Gastrocnemius medialis (tissue), 4 donors: ENCODE measurements at places on chromosomes 4 and X. TPM values are rescaled to one million over a fixed set of nuclear protein-coding genes. Genes with fewer than 3 reads are reported as not detected.
A peak's percentile ranks its signal among the peaks of the same experiment; 100 is the strongest.

DNA sequence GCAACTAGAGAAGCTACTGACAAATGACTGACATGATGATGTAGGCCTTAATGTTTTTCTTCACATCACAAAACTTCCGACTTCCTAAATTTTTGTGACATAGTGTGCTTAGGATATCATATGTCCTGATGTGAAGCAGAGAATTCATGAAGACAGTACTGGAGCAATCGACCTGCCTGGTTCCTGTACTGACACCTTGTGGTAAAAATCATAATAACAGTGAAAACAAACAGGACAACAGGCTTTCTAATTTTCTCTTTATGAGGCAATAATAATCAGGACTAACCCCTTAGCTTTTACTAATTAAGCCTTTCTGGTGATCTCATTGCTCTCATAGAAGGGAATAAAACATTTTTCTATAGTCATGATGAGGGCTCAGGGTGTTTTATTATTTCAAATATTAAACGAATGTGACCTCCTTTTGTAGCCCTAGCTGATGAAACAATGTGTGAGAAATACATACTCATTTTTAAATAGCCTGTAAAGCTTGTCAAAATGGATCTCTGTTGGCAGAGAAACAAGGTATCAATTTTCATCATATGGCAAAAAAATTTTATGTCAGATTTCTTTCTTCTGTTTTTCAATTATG lies 158.4 kb downstream of the TENT5D start:
- H3K4me1 ChIP-seq = no peaks in the 10 kb centered on the region
- no peak overlapping the region for H3K4me3 ChIP-seq
- H3K36me3 ChIP-seq = no peaks in the 10 kb centered on the region
- no peak overlapping the region for H3K27ac ChIP-seq

DNA sequence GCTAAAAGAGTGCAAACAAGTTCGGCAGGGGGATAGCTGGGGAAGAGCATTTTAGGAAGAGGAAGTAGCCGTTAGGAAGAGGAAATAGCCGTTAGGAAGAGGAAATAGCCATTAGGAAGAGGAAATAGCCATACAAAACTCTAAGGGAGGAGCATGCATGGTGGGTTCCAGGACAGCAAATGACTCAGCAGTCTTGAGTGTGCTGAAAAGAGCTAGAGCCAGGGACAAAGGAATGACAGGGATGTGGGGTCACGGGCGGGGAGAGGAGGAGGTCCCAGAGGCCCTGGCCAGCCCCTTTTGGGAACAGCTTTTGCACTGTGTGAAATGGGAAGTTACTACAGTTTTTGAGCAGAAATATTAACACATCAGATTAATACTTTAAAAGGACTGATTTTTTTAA lies 882.6 kb downstream of the TRIML1 start:
- H3K27ac ChIP-seq = no peak overlapping the region
- H3K36me3 ChIP-seq = no peaks in the 10 kb centered on the region
- DNase-seq = no peak
- no peak overlapping the region for H3K4me3 ChIP-seq
- no peaks in the 10 kb centered on the region for H3K27me3 ChIP-seq
- H3K4me1 ChIP-seq = no peaks in the 10 kb centered on the region

DOK7 gene
- total RNA-seq = 42.0 TPM

DNA sequence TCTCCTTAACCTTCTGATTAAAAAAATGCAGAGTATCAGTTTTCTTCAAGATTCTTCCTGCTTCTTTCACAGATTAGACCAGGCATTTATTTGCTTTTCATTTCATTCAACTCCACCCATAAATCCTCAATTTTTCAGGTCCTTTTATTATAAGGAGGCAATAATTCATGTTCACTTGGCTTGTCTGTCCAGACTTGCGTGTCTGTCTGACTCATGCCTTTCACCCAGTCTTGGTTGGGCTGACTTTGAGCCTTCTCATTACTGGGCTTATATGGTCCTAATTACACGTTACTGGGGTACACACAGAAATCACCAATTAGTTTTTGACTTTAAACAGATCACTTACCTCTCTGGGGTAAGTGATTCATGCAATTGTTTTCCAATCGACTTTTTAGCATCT lies 48.8 kb upstream of the GALNT7 start:
- no peak overlapping the region for H3K27ac ChIP-seq
- H3K4me3 ChIP-seq = no peak overlapping the region
- no peaks in the 10 kb centered on the region for H3K4me1 ChIP-seq
- DNase-seq = no peak

DNA sequence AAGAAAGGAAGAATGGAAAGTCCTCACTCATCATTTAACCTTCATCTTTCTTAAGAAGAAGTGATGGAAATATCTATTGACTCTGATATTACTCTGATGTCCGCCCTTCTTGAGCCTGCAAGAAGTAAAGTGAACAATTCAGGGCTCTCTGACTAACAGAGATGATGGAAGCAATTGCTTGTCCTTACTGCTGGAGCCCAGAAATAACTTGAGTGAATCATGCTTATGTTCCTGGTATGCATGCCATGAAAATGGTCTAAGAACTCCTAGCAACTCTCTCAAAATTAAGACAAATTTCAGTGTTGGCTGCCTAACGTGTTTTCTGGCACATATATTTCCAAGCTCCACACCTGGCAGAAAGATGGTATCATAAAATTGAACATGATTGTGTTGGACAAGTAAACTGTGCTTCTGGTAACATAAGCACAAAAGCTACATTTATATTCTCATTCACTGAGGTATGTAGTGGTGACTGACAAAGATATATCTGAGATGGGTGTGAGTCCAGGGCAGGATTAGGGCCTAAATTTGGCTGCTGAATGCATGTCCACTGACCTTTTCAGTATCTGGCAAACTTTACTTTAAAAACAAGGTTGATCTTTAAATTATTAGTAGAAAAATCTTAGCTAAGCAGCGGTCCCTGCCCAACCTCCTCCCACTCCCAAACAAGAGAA lies 109.2 kb upstream of the OTUD4 start:
- H3K36me3 ChIP-seq = no peaks in the 10 kb centered on the region
- no peaks in the 10 kb centered on the region for H3K27me3 ChIP-seq
- no peak overlapping the region for H3K4me3 ChIP-seq
- no peak for DNase-seq
- peak overlapping the region; percentile 21 for H3K27ac ChIP-seq
- peaks cover 13% of the 10 kb centered on the region for H3K4me1 ChIP-seq

SSX4 gene
- not detected for total RNA-seq

- no peak overlapping the region for H3K27ac ChIP-seq
- no peak overlapping the region for H3K4me3 ChIP-seq
- H3K36me3 ChIP-seq = no peaks in the 10 kb centered on the region
- no peaks in the 10 kb centered on the region for H3K27me3 ChIP-seq
Observed at GRCh38 chrX:11893933-11894710, 136.1 kb downstream of the MSL3 start.

DNA sequence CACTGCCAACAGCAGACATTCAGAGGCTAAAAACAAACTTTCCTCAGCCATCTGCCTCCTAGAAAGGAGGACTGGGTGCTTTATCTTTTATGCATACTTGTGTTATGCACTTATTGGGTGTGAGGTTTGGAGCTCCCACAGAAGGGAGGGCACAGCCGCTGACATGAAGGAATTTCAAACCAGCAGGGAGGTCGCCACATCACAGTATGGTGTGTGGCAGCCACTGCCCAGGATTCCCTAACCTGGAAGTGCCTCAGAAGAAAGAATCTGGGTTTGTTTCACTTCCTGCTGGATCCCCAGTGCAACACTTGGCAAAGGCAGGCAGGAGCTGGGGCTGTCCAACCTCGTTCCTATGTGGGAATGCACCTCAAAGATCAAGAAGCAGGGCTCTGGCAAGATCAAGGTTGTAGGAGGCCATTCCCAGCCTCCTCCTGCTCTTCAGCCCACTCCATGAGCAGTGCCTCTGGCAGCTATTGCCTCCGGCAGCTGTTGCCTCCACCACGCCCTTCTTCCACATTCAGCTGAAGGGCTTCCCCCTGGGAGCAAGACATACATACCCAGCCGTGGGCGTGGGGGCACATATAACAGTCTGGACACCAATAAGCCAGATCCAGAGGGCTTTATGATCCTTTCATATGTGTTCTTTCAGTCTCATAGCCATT lies 109.0 kb upstream of the MAMLD1 start:
- no peaks in the 10 kb centered on the region for H3K36me3 ChIP-seq
- no peaks in the 10 kb centered on the region for H3K27me3 ChIP-seq
- no peak overlapping the region for H3K4me3 ChIP-seq
- H3K27ac ChIP-seq = no peak overlapping the region
- H3K4me1 ChIP-seq = no peaks in the 10 kb centered on the region

DNA sequence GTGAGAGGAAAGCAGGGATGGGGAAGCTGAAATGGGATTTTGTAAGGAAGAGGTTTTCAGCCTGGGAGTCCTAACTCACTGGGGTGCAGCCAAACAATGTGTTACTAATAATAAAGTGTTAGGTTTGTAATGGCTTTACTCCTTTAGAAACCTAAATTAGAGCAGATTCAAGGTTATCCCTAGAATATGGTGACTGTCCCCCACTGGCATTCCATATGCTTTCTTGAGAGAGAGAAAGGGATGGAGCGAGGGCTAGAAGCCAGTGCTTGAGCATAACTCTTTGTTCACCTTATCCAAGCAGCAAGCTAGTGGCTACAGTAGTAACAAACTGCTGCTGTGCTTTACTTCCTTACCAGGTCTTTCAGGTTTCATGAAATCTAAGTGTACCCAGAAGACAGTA lies 249.1 kb upstream of the PGRMC2 start:
- H3K36me3 ChIP-seq = no peaks in the 10 kb centered on the region
- no peak overlapping the region for H3K27ac ChIP-seq
- no peak overlapping the region for H3K4me3 ChIP-seq
- H3K27me3 ChIP-seq = no peaks in the 10 kb centered on the region
- no peaks in the 10 kb centered on the region for H3K4me1 ChIP-seq
- DNase-seq = no peak

GLRA3 gene
- total RNA-seq = not detected

GRCh38 chr4:134668237-134668636 lies 466.6 kb upstream of the PABPC4L start:
- no peak overlapping the region for H3K27ac ChIP-seq
- no peaks in the 10 kb centered on the region for H3K36me3 ChIP-seq
- H3K27me3 ChIP-seq = no peaks in the 10 kb centered on the region
- H3K4me3 ChIP-seq = no peak overlapping the region
- DNase-seq = no peak
- H3K4me1 ChIP-seq = no peaks in the 10 kb centered on the region

GRCh38 chrX:41301438-41301824 lies 32.5 kb upstream of the DDX3X start:
- DNase-seq = no peak
- no peaks in the 10 kb centered on the region for H3K4me1 ChIP-seq
- H3K27ac ChIP-seq = no peak overlapping the region

DNA sequence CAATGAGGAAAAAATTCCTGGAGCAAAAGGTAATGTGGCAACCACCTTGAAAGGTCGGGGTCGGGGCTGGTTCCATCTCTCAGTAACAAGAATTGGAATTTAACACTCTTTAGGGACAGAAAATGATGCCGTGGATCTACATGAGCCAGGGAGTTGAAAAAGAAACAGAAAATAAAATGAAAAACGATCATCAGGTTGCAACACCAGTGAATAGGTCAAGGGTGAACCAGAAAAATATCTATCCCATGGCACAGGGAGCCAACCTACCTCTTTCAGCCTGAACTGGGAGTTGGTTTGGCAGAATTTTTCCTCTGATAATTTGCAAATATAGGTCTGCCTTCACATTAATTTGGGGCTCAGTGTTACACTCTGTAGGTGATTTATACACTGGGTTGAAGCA lies 93.7 kb downstream of the C4orf33 start:
- no peak overlapping the region for H3K27ac ChIP-seq
- H3K4me3 ChIP-seq = no peak overlapping the region
- H3K36me3 ChIP-seq = no peaks in the 10 kb centered on the region
- H3K4me1 ChIP-seq = no peaks in the 10 kb centered on the region
- no peak for DNase-seq

DNA sequence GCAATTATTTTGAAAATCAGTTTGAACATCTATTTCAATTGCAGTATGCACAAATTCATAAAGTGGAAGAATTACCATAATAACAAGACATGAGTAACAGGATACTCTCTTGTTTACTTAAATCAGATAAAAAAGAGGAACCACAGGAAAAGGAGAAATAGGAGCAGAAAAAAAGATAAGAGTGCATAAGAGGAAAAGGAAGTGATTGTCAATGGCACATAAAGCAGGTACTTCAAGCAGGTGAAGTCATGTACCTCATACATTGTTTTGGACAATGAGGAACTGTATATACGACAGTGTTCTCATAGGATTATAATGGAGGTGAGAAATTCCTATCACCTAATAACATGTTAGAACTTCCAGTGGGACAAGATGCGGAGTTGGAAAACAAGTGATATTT lies 334.5 kb upstream of the PCDH7 start:
- H3K4me3 ChIP-seq = no peak overlapping the region
- no peak for DNase-seq
- no peak overlapping the region for H3K27ac ChIP-seq
- H3K4me1 ChIP-seq = no peaks in the 10 kb centered on the region
- H3K27me3 ChIP-seq = no peaks in the 10 kb centered on the region

GRCh38 chr4:124123181-124123580 lies 589.4 kb downstream of the ANKRD50 start:
- H3K36me3 ChIP-seq = no peaks in the 10 kb centered on the region
- no peak overlapping the region for H3K4me3 ChIP-seq
- DNase-seq = no peak
- H3K4me1 ChIP-seq = no peaks in the 10 kb centered on the region
- no peaks in the 10 kb centered on the region for H3K27me3 ChIP-seq
- no peak overlapping the region for H3K27ac ChIP-seq

GPAT3 gene
- 9.5 TPM for total RNA-seq
